Mucosa of gallbladder (tissue), 1 donor: ENCODE measurements at places on chromosomes 1 and 21.
A peak's percentile ranks its signal among the peaks of the same experiment; 100 is the strongest.

DNA sequence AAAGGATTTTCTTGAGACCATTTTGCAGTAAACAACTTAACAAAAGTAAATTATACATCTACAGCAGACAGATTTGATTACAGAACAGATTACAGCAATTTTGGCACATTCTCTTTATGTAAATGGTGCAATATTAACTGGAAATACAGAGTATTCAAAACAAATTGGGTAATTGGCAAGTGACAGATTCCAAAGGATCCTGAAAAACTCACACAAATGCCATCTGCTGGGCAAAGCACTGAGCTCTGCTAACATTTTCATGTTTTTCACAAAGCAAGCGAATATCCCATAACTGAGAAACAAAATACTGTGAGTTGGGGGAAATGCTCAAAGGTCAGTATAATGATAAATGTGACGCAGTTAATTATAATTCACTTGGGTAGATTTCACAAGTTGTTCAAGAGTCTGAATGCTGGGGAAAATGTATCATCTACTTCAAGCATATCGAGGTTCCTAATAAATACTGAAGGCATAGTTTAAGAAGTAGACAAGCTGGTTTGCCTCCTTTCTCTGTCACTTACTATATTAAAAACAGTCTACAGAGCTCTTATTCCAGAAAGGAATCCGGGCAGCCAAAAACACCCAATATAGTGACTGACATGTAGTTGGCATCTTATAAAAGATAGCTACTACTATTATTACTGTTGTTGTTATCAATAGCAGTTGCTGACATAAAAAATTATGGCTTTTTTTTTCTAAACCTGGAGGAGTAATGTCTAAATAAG, 75.8 kb upstream of the SDC3 start:
- DNase-seq, result no peak

- DNase-seq, result no peak
These were observed 61.0 kb downstream of the SYT14 start for GRCh38 chr1:209999005-209999404.

DNA sequence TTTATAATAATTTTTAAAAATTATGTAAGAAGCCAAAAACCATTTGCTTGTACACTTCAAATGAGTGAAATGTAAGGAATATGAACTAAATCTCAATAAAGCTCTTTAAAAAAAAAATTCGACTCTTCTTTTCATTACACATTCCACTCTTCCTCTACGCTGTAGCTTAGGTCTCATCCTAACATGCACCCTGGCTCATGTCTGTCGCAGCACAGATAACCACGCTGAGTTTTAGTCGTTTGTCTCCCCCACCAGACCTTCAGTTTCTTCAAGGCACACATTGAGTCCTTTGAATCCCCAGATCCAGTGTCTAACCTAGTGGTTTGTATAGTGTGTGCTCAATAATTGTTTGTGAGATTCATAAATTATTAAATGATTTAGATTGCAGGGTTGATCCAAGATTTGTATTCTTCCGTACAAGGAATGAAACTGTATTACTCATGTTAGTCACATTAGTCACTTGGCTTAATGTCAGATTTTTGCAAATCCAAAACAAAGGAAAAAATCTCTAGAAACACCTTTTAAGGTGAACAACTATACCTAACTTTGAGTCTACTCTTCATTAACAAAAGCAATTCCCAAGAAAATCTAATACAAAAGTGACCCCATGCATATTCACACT, 57.3 kb downstream of the SLC25A24 start:
- no peak for DNase-seq

GRCh38 chr1:9416506-9416905, 122.8 kb upstream of the SLC25A33 start:
- no peak for DNase-seq

- DNase-seq, result no peak
These were observed 52.6 kb downstream of the PCNX2 start for GRCh38 chr1:233242827-233243483.

GRCh38 chr1:175367039-175367758, 174.6 kb upstream of the KIAA0040 start:
- no peak for DNase-seq

DNA sequence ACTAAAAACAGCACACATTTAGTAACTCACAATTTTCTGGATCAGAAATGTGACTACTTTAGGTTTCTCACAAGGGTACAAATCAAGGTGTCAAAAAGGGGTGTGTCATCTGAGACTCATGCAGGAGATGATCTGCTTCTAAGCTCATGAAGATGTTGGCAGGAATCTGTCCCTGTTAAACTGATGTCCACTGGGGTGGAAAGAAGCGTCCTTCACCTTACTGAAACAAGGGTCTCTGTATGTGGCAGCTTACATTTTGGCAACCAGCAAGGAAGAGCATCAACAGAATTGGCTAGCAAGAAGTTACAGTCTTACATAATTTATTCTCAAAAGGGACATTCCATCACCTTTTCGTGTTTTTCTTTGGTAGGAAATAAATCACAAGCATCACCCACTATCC, 1223.8 kb downstream of the AMY1C start:
- no peak for DNase-seq

DNA sequence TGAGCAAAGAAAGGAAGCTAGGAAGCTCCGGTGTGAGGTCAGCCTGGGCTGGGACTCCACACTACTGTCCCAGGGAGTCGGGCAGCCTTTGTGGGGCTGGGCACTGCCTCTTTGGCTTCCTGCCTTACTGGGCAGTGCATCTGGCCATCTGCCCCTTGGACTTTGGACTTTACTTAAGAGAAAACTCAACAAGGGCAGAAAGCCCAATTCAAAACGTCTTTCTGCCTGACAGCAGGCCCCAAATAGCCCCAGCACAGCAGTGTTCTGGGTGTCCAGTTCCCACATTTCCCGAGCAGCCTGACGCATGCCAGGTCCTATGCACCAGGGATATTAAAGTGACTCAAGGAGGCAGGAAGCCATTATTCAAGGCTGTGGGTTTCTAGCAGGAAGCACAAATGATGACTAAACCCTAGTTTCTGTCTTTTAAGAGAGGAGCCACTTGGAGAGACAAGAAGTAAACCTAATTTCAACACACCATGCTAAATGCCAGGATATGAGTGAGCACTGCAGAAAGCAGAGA, 37.9 kb upstream of the EDEM3 start:
- DNase-seq, result peak; percentile 88

GRCh38 chr1:216193839-216194443, 229.3 kb downstream of the USH2A start:
- DNase-seq, result no peak

DNA sequence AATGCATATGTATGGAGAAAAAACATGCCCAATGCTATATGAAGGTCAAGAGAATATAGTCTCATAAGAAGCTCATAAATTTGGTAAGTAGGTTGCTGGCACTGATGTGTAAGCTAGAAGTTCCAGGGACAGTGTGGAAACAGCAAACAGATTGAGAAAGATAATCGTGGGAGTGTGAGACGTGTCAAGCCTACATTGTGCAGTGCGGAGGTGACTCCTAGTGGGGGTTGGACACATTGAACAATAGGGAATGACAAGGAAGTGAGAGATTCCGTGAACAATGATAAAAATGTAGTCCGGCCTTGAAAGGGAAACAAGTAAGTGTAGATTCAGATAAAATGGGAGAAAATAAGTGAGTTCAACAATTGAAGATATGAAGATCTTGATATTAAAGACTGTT, 788.4 kb upstream of the PRMT6 start:
- no peak for DNase-seq

DNA sequence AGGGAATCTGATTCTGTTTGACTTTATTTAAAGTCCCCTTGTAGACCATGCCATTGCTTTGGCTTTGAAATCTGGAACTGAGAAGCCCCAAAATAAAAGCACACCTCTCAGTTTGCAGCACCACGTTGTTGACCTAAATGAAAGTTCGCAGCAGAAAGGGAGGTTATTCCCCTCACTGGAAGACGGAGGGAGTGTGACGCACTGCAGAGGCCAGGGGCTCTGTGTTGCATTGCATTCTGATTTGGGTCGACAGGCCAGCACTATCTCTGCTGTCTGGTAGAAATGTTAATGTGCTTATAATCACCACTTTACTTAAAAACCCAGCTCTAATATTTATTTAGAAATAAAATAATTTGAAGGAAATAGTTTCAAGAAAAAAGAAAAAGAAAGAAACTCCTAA, 675.2 kb upstream of the NR5A2 start:
- no peak for DNase-seq

DNA sequence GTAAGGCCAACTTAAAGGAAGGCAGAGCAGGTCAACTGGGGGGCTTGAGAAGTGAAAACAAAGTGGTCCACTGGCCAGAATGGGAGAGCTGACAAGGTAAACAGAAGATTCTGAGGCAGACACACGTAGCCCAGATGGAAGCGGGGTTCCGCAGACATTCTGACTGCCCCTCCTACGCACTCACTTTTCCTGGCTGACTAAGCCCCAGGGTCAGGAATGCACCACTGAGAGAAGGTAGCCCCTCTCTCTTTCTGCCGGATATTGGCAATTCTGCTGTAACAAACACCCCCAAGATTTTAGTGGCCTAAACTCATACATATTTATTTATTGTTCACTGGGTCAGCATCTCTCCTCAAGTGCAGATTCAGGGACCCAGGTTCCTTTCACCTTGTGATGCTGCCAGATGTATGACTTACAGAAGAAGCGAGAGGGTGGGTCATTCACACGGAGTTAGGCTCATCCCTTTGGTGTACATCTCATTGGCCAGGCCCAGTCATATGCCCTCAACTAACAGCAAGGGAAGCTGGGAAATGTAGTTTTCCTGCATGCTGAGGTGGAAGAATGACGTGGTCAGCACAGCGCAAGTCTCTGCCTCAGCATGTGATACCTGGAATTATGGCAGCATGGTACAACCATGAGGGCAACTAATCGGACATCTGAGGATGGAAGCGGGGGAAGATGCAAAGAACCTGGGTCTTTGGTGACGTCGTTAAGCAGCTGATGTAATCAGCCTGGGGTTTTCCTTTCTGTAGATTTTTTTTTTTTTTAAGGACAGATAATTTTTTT, 43.4 kb upstream of the MRPS6 start:
- peak; percentile 43 for DNase-seq

GRCh38 chr1:68321084-68321685, 88.9 kb upstream of the WLS start:
- peak; percentile 78 for DNase-seq

DNA sequence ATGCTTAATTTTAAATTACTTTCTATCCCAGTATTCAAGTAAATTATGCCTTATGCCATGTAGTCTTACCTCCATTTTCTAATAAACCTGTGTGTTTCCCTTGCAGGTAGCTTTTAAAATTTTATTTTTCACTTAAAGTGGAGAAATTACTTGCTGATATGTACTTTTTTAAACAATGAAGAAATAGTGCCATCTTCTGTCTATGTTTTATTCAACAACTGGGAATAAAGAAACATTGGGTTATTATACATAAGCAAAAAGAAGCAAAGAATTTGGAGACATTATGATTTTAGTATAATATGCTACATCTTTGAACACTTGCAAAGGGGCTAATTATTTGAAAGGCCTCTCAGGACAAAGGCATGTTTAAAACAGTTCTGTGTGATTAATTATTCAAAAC, 1912.9 kb downstream of the MRPL39 start:
- DNase-seq, result no peak

DNA sequence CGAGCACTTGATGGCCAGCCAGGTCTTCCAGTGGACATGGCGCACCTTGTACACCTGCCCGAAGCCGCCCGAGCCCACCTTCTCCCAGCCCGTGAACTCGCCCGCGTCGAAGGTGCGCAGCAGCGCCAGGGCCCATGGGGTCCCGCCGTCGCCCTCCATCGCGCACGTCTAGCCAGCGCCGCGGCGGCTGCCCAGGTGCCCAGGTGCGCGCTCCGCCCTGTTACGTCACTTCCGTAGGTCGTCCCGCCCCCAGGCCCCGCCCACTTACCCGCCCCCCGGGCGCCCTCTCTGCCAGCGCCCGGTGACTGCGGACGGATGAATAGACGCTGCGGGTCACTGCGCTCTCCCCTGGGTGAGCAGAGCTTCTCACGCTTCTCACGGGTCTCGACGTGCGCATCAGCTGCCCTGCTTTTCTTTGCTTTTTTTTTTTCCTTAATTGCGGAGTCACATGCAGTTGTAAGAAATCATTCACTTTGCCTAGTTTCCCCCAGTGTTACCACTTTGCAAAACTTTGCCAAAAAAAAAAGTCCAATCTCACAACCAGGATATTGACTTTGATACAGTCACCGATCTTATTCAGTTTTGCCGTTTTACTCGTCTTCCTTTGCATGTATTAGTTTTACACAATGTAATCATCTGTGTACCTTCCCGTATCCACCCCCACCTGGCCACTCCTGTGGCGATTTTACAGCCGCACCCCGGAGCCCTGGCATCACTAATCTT, at the start of gene RIPK4:
RIPK4 (minus strand) TSS at position 170 of the 723 bp plus-strand sequence; CDS start at position 159, 11 bp downstream.
- peak; percentile 88 for DNase-seq

GRCh38 chr1:15080328-15081007, 73.1 kb upstream of the TMEM51 start:
- DNase-seq, result no peak

DNA sequence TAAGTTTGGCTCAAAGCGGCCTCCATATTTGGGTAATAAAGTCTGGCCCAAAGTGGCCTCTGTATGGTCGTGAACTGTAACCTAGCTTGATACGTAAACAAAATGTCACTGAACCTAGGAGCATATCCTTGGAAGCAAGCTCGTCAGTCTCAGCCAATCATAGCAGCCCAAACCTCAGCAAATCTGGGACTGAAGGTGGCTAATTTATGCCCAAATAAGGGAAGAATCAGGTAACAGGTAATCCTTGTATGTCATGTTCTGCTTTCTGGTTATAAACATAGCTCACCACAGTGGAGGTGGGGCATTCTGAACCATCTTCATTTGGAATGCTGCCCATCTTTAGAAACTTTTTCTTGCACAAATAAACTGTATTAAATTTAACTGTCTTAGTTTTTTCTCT, 281.1 kb downstream of the TTLL7 start:
- no peak for DNase-seq

GRCh38 chr1:244945109-244945671, 80.8 kb upstream of the HNRNPU start:
- DNase-seq, result no peak

DNA sequence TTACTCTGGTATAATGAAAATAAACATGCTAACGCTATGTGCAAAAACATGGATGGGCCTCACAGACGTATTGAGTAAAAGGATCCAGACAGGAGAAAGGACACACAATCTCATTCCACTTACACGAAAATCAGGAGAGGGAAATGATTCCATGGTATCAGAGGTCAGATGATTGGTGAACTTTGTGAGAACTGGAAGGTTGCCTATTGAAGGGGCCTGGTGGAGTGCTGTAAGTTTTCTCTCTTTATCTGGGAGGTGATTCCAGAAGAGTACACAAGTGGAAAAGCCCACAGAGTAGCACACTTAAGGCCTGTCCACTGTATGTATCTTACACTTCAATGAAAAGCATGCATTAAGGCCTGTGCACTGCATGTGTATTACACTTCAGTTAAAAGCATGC, 9.6 kb downstream of the GSTM2 start:
- no peak for DNase-seq

- DNase-seq, result no peak
These were observed 108.9 kb upstream of the ADAR start for GRCh38 chr1:154716614-154717527.
